ENCODE measurements at places on chromosomes 11 and 22. TPM values are rescaled to one million over a fixed set of nuclear protein-coding genes. Genes with fewer than 3 reads are reported as not detected.

SCGB1C1 gene
- total RNA-seq, result not detected

DNA sequence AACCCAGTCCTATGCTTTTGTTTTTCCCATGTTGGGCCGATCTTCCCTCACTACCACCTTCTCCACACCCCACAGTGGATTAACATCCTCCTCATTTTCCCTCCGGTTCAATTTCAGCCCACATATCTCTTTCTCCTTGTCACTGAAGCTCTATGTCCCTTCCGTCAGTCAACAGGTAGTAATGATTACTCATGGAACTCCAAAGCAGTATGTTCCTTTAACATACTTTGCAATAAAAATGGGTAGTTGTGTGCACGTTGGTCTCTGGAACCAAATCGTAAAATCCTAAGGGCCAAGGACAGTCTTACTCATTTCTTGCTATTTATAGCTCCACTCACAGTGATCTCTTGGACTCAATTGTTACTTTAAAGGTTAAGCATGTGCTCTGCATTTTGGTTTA, 20.2 kb downstream of the AMOTL1 start:
- no peak for DNase-seq

DNA sequence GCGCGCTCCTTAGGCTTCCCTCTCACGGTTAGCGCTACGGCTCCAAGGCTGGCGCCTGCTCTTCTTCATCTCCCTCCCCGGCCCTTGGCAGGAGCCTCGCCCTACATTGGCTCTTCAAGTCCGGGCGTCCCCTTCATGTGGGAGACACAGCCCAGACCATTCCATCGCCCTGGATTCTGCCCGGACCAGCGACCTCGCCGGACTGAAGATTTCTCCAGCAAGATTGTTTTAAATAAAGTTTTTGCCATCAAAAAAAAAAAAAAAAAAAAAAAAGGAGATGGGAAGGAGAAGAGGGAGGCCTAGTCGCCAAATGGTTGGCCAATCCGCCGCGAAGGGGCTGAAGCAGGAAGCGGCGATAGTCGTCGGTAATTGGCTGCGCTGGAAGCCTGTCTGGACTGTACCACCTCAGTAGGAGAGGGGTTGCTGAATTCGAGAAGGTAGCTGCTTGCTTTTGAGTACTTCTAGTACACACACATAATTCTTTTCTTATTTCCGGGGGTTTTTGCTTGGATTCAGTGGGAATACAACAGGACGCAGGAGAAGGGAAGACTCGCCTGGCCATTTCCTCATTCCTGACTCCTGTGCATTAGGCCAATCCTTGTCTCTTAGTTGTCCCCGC, 688 bp upstream of the ZDHHC5 start:
- DNase-seq, result peak; percentile 98

DNA sequence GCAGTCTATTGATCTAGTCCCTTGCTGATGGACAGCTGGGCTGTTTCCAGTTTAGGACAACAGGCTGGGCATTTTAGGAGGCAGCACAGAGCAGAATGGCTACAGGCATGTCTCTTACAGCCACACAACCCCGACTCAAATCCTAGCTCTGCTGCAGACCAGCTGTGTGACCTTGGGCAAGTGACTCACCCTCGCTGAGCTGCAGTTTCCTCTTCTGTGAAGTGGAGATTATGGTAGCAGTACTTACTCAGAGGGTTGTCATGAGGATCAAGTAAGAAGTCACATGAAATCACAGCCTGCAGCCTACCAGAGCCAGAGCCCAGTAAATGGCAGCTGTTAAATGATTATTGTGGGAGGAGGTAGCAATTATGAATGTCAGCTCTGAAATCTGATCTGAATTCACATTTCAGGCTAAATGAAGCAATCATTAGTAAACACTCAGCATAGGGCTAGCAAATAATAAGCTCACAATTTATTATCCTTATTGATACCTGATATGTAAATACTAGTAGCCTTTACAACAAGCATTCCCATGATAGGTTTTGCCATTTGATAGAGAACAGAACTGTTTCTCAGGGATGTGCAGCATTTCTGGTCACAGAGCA, 58.9 kb downstream of the MYEOV start:
- DNase-seq, result no peak

DNA sequence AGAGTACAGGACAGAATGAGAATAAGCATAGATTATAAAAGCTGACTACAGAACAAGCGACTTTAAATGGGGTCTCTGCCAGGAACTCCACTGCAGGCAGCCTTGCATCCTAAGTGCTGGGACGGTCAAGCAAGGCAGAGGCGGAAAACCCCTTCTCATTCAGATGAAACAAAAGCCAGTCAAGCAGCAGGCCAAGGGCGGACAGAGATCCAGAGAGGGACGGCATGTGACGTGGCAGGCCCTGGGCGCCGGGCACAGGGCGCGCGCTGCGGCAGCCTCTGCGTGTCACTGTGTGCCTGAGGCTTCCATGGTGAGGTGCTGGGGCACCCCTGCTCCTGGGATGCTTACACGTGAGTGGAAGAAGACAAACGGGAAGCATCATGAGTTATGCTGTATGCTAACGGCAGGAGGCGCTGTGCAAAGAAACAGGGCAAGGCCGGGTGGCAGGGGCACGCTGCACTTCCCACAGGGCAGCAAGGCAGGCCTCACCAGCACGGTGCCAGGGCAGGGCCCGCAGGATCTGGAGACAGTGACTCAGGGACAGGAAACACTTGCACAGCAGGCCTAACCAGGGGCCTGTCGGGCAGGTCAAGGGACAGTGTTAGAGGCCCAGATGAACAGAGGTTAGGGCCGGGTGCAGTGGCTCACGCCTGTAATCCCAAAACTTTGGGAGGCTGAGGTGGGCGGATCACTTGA, 6.2 kb downstream of the TOLLIP start:
- DNase-seq, result no peak
